ENCODE measurements at places on chromosomes 12 and 14.

DNA sequence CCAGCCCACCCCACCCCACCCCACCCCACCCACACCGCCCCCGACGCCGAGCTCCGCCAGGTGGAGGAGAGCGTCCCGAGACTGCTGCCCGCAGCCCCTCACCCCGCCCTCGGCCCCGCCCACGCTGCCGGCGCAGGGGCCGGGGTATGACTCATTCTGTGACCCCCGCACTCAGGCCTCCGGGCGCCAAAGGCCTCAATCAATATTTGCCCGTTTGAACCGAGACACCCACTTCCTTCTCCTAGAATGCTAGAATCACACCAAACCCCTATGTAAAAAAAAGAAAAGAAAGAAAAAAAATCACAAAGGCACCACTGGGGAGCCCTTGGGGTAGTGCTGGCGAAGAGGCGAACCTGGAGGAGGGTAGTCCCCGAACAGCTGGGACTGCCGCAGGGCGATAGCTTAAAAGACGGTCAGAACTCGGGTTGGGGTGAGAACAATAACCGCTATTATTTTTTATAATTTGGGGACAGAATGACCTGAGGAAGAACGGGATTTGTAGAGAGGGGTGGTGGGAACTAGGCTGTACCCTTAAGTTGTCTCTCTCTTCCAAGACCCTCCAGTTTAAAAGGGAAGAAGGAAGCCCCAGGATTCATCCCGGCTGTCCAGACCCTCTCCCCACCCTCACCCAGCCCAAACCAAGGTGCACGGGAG lies 894 bp downstream of the KRT8 start:
- DNase-seq = no peak

DNA sequence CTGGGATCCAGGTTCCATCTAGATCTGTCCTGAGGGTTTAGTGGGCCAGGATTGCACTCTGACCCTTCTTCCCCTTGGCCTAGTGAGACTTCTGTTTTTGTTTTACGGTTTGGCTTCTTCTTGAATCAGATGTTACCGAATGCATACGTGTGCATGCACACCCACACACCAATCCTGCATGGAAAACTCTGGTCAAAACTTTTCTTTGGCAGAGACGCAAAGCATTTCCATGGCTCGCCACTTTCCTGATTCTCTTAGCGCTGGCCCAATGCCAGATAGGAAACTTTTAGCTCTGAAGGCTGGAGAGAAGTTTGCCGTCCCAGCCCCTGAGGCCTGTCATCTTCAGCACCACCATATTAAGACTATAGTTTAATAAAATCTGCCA lies 67.4 kb upstream of the ACTN1 start:
- no peak for DNase-seq

- peak; percentile 15 for DNase-seq
Measured at GRCh38 chr14:103302966-103303365, 31.1 kb upstream of the EIF5 start.

DNA sequence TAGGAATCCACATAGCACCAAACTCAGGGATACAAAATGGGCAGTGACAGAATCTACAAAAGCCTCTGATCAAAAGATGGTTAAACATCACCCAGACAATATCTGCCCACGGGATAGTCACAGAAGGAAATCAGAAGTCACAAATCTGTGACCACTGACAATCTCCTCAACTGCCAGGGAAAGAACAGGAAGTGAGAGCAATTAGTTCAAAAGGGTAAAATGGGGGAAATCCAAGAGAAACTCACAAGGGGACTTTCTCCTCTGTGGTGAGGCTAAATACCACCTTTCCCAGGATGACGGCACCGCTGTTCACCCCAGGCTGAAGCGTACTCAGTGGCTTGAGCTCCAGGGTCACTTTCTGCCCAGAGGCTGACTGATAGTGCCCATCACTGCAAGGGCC lies 10.7 kb downstream of the TTC5 start:
- DNase-seq = no peak

GRCh38 chr14:62030387-62030786 lies 268.2 kb downstream of the SNAPC1 start:
- no peak for DNase-seq

DNA sequence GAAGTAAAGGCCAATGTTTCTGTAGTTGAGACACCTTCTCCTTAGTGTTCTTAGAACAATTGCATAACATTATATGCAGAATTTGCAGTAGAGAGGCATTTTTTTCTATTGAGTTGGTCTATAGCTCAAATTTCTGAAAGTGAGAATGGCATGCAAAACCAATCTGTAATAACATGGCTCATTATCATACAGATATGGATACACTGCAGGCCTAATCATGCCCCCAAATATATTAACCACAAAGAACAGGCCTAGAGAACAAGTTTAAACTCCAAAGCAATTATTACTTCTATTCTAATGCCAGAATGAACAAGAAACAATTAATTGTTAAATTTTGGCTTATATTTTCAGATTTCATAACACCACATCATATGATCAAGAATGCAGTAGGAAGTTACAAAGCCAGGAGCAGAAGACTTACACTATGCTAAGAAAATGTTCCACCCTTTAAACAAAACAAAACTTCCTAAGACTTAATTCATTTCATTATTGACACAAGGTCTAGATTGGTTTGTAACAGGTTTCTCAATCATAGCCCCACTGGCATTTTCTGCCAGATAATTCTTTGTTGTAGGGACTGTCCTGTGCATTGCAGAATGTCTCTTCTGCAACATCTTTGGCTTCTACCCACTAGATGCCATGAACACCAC lies 26.9 kb downstream of the TMTC1 start:
- DNase-seq = no peak

- no peak for DNase-seq
Measured at GRCh38 chr14:72590577-72590976, 303.3 kb downstream of the DPF3 start.

DNA sequence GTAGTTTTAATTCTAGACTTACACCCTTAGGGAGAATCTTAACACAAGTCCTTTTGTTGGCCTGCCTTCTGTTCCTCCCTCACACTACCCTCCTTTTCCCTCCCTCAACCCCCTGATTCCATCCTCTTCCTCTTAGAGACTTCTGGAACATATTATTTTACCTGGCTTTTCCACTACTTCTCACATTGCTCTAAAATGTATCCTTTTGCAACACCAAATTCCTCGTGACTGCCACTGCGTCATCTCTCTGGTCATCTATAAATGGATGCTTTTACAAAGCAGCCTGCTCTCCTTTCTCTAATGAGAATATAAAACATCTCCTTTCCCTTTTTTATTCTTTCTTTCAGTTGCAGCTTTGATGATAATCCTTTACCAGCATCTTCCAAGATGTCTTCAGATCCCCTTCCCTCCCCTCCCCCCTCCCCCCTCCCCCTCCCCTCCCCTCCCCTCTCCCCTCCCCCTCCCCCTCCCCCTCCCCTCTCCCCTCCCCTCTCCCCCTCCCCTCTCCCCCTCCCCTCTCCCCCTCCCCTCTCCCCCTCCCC lies 93.6 kb downstream of the DIP2B start:
- DNase-seq = no peak

DNA sequence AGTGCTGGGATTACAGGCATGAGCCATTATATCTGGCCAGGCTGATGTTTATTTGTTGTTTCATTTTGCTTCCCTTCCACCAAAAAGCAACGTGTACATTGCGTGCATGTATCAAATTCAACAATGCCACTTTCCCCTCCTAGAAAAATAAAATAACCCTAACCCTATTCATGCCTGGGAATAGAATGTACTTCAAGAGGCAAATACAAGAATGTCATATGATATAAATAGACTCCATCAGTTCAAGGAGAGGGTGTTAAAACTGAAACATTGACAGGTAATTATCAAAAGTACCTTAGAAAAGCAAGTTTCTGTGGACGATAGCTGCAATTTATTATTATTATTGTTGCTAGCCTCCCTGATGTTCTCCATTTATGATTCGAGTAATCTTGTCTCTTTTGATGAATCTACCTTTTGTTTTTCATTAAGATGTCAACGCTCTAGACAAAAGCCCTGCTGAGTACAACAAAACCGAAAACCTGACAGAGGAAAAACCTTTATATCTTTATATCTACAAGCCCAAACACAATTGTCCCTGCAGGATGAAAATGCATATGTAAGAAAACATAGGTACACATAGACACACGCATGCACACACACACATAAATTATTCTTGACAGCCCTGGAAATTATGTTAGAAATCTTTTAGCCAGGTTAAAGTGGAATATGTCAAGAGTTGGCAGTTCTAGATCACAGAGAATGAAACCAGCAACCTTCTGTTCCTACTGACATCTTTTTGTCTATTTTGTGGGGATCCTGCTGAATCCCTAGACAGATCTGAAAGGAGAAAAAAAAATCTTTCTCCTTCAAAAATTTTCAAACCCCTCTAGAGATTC lies 98.9 kb downstream of the BTG1 start:
- no peak for DNase-seq

- DNase-seq = no peak
Measured at GRCh38 chr12:8871068-8871467, 43.2 kb upstream of the PHC1 start.

DNA sequence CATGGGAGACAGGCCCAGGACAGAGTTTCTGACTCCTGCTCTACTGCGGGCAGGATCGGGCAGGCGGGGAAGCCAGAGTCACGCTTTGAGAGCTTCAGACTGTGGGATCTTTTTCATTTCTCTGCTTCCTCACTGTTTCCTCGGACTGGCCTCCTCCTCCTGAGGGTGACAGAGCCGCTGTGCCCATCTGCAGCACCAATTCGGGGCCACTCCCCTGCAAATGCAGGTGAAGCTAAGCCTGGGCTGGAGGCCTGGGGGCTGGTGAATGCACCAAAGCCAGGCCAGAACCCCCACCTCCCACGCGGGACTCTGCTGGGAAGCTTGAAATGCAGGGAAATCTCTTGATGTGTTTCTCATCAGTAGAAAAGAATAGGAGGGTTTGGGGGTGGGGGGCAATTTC lies 77.5 kb downstream of the FOXN3 start:
- DNase-seq = no peak

GRCh38 chr12:112116232-112117060 lies 7.9 kb upstream of the NAA25 start:
- DNase-seq = no peak

DNA sequence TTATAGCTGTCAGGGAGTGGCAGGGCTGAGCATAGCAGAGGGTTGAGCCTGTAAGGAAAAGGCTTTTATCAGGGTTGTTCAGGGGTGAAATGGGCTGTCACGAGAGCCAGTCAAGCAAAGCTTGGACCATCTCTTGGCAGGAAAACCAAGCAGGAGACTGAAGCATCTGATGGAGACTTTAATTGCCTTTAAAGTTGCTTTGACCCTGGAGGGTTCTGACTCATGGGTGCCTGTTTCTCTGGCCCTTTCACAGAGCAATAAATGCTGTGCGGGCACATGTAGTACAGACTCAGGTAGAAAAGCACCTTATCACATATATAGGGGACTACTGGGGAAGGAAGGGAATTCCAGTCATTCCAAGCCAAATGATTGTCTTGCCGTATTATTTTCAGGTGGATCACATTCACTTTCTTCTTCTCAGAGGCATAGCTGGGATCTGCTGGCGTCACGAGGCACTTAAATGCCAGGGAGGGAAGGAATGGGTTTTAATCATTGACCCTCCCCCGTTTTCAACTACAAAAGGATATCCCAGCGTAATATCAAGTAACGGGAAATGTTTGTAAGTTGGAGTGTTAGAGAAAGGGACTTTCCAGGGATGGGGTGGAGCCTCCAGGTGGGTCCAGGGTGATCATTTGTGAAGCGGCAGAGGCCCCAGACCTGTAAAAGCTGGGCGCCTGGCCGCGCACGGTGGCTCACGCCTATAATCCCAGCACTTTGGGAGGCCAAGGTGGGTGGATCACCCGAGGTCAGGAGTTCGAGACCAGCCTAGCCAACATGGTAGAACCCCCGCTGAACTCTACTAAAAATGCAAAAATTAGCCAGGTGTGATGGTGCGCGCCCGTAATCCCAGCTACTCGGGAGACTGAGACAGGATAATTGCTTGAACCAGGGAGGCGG lies 34.9 kb downstream of the PLEKHD1 start:
- DNase-seq = no peak

DNA sequence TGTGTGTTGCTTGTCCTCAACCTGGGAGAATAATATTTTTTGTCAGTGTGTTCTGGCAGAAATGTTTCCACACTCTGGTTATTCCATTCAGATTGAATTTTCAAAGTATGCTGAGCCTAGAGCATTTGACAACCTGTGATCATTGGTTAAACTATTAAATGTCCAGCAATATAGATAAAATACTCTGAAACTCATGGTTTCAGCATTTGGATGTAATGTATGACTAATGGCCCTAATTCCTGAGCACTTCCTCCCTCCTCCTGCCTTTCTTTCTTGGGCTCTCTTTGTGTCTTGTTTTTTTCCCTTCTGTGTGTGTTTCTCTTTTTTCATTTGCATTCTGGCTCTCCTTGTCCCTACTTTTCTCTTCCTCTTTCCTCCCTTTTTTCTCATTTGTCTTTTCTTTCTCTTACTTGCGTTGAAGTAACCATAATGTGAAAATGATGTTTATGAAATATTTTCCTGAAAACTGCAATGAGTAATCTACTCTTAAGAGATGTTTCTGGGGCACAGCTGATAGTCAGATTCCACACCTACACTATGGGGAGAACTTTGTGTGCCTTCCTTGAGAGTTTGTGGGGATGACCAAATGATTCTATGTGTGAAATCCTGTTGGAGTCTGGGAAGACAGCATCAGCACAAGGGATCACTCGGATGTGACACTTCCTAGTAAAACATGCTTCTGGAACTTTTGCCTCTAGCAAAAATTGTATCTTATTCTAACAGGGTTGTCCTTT lies 74.6 kb downstream of the FRMD6 start:
- DNase-seq = no peak

GRCh38 chr12:97305651-97306050 lies 157.0 kb upstream of the RMST start:
- no peak for DNase-seq

DNA sequence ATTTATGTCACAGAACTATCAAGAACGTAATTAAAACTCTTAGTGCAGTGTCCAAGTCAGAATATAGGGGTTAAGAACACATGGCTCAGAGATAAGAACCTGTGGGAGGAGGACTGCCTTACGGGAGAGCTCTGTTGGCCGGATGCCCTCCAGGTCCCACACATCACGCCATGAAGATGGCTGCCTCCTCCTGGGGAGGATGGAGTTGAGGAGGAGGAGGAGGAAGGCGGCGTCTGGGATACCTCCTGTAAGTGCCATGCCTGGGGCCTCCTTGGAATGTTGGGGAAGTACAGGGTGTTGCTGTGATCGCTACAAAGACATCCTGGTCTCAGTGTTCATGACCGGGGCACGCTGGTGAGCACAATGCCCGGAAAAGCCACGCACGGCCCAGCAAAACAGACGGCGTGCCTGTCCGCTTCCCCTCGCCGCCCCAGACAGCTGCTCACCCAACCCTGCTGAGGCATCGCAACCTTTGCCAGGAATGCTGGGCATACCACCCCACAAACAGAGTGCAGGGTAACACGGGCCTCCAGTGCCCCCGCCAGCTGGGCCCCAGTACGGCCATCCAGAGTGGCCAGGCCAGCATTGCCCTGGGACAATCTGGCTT lies 28.7 kb upstream of the CD9 start:
- DNase-seq = no peak
